ENCODE measurements at places on chromosomes 1 and 21.

DNA sequence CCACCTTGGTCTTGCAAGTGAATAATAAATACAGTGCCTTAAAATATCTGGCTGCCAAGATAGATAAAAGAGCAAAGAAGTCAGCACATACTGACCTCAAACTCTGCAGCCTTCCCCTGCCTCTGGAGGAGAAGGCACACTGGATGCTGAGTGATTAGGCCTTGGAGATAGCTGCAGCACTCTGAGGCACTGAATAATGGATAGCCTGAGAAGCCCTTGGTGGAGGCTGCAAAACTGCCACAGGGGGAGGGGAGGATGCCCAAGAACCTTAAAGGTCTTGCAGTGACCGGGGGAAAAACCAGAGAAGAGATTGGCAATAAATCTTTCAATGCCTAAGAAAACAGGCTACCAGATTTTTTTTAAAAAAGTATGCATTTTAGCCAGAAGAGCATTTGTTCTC, 167.4 kb upstream of the PRMT6 start:
- DNase-seq: no peak

DNA sequence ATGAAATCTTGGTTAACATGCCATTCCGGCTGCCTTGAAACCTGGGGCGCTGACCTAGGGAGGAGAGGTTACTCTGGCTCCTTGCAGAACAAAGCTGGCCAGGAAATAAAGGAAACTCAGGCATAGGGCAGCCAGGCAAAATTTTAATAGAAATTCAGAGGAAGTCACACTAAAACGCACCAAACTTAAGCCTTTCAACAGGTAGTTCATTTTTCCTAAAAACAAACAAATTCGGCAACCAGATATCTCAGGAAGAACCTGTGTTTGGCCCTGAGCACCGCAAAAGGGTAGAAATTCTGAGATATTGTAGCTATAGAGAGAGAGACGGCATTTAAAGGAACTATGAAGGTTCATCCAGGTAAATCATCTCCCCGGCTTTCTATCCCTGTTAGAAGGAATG, 13.1 kb downstream of the LYST start:
- no peak for DNase-seq

- no peak for DNase-seq
Measured at GRCh38 chr1:169112241-169112640, 5.8 kb downstream of the ATP1B1 start.

- no peak for DNase-seq
Measured at GRCh38 chr1:2908081-2908480, 106.6 kb upstream of the TTC34 start.

- DNase-seq: peak; percentile 69
Measured at GRCh38 chr21:39314143-39315027, 953 bp upstream of the BRWD1 start.

DNA sequence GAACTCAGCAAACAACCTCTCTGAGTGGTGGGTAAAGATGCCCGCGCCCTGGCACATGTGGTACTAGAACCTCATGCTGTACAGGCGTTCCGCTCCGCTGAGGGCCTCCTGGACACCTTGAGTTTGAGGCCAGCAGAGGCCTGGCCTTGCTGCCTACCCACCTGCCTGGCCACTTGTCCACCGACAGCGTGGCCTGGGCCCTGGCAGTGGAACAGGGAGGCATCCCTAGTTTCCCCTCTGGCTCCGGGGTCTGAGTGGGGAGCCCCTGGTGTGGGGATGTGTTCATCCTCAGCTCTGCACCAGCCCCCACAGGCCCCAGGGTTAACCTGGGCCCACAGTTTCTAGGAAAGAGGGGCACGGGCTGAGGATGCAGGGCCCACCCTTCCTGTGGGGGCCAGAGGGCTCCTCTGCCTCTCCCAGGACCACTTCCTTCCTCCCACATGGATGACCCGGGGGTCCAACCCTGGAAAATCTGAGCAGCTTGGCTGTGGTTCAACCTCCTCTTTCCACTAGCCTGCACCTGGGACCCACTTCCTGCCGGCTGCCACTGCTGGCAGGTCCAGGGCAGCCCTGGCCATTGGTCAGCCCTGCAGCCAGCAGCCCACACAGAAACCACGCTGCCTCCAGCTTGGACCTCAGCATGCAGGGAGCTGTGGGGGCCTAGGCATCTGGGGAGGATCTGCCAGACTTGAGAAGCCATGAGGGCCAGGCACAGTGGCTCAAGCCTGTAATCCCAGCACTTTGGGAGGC, 53.3 kb upstream of the COL18A1 start:
- DNase-seq: no peak
